ENCODE measurements at places on chromosomes 7 and 10.

DNA sequence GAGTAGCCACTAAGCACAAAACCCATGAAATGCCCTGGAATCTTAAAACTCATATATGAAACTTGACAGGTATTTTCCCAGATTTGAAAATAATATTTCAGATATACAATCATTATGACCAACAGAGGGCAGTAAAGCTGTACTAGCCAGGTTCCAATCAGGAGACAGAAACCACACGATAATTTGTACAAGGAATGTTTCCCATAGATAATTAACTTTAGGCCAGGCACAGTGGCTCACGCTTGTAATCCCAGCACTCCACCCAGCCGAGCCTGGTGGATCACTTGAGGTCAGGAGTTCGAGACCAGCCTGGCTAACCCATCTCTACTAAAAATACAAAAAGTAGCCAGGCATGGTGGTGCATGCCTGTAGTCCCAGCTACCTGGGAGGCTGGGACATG, 31.0 kb upstream of the NUB1 start:
- DNase-seq: no peak

GRCh38 chr7:27066148-27066547, 29.7 kb downstream of the HOXA1 start:
- no peak for DNase-seq

DNA sequence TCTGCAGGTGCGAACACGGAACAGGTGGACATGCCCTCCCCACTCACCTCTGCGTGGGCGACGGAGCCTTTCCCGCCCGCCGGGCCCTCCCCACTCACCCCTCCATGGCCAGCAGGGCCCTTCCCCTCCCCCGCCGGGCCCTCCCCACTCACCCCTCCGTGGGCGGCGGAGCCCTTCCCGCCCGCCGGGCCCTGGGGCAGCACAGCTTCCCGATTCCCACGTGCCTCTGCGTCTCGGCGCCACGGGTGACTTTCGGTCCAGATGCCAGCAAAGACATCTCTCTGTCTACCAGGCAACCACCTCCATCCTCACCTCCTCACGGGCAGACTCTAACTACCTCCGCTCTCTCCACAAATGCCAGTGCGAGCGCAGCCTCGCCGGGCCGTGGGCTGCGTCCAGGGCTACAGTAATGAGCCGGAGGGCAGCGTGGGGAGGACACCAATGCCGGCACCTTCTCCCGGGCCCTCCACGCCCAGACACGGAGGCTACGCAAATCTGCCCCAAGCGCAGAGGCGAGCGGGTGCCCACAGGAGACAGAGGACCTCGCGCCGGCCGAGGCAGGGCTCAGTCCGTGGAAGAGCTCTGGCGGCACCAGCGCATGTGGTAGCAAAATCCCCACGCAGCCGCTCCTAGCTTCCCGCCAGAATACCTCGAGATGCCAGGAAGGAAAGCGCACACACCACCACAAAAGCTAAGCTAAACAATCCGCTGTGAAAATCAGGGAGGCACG, 21.8 kb downstream of the GPER1 start:
- DNase-seq: no peak

DNA sequence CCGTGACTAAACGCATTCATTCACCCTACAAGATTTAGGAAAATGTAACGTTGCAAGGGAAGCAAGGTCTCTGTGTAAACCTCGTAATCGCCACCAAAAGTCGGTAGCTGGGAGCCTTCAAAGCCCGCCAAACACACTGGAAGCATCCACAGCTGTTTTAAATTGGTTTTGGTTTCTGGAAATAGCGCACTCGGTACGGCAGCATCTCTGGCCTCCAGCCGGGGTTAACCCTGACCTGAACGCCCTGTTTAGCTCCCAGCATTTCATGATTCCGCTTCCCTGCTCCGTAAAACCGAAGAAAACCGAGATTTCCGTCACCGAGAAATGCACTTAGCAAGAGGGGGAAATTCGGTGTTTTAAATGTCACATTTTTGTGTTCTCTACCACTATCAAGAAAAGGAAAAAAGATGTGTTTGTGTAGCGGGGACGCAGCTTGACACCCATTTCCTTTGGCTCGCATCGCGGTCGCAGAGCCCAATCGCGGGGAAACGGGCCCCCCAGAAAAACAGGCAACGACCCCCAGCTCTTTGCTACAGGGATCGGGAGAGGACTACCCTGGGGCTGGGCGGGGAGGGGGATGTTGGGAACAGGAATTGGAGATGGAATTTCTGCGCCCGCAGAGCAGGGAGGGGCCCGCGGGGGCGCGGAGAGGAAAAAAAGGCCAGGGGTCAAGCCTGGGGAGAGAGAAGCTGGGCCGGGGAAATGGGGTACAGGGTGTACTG, 646 bp downstream of the SGCE start:
- DNase-seq: peak; percentile 83

- DNase-seq: peak; percentile 84
Observed at GRCh38 chr10:69439350-69439739, 11.9 kb upstream of the TSPAN15 start.

- no peak for DNase-seq
Observed at GRCh38 chr7:19249281-19249680, 104.1 kb upstream of the FERD3L start.

- no peak for DNase-seq
Observed at GRCh38 chr10:4181621-4182049, 396.6 kb upstream of the KLF6 start.

DNA sequence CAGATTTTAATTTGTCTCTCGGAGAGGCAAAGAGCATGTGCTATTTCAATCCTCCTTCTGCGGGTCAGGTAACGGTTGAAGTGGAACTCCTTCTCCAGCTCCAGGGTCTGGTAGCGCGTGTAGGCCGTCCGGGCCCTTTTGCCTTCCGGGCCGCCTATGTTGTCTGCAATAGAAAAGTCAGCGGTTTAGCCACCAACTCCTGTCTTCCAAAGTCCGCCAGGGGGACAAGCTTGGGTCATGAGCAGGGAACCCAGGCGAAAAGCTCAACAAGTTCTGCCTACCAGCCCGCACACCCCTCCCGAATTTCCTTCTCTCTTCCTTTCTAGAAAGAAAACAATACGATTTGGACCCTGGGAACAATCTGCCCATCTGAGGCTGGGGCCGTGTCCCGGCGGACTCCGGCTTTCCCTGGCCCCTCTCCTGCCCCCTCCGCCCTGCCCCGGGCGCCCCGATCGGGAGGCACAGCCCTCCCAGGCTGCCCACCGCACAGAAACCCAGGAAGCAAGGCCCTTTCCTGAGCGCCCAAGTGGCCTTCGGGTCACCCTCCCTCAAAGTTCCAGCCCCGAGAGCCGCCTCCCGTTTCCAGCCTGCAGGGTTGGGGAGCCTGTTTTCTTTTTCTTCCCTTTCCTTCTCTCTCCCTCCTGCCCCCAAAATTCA, 1.4 kb downstream of the HOXA5 start:
- peak; percentile 43 for DNase-seq
